ENCODE measurements at places on chromosomes 7 and 10.

DNA sequence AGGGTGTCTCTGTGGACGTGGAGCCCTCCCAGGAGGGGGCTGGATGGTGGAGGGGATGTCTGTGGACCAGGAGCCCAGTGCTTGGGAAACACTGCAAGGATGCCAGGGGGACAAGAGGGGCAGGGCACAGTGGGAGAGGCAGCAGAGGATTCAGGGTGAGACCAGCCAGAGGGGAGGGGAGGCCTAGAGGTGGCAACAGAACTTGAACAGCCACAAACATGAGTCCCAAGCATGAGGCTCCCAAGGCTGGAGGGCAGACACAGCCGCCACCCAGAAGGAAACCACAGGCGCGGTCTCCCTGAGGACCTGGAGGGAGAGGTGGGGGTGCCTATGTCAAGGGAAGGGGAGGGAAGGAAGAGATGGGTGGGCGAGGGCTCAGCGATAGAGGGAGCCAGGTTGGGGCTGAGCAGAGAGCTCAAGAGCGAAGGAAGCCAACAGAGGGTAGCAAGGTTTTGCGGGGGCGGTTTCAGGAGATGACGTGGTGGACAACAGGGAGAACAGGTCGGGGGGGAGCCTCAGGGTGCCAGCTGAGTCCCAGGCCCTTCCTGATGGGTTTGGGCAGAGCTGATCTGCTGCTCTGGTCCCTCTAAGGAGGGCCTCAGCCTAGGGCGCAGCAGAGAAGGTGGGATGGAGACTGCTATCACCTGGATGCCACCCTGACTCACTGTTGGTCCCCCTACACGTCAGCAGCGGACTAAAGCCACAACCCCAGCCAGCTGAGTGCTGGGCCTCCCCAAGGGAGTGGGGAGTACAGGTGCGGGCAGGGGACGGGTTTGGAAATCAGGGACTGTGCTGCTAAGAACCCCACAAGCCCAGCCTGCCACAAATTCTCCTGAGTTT lies 6.7 kb upstream of the PILRA start:
- DNase-seq, result no peak

GRCh38 chr7:28239823-28240204 lies 59.2 kb upstream of the JAZF1 start:
- DNase-seq, result no peak

DNA sequence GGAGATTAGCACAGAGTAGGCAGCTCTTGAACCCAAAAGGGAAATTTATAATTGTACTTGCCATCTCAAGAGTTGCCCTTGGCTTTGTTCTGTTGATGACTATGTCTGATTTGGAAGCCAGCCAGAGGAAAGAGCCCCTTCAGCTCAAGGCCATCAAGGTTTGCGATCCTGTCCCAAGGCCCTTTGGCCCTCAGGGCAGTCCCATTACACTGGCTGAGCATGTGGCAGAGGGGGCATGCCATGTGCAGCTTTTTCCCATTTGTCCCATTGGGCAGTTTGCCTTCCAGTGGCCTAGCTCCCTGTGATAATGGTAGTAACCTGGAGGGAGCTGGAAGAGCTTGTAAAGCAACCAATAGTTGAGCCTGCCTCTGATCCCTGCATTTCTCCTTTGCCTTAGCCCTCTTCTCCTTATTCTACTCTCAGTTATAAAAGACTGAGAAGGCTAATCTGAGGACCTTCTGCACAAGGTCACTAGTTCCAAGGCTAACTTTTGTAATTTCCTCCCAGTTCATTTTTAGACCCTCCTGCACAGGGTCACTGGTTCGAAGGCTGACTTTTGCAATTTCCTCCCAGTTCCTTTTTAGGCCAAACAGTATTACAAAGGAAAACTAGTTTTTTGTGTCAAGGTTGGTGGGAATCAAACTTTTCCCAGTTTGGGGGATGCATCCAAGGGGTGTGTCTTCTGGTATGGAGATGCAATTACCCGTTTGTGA lies 31.0 kb upstream of the ARHGAP12 start:
- DNase-seq, result no peak

- DNase-seq, result no peak
Observed at GRCh38 chr7:123995617-123996326, 37.1 kb downstream of the TMEM229A start.

GRCh38 chr7:74617180-74617744 lies 40.3 kb upstream of the GTF2I start:
- no peak for DNase-seq

DNA sequence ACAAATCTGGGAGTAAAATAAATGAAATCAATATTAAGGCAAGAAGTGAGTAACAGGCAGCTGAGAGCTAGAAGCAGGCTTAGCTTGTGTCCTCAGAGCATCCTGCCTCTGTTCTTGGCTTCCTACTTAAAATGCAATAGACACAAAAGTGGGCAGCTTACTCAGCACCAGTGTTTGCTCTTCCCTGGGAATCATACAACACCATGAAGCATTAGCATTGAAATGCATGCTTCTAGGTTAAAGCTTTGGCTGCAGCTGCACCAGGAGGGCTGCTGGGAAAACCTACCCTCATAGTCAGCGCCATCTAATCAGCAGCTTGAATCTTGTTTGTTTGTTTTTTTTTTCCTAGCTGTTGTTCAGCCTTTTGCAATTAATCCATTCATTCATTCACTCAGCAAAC lies 104.2 kb upstream of the VWC2 start:
- no peak for DNase-seq

DNA sequence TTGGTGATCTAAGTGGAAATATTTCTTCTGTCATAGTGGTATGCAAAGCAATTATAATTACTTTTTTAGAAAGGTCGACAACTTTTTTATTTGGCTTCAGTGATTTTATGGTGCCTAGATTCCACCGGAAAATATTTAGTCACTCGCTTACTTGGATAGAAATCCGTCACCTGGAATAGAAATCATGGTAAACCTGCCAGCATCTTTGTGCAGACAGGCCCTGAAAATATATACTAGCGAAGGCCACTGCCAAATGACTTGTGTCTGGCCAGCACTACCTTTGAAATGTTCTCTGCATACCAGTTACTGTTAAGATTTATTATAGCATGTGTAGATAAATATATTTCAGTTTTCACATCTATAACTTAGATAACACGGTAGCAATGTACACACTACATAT lies 226.4 kb downstream of the AGMO start:
- DNase-seq, result no peak

- DNase-seq, result no peak
Observed at GRCh38 chr10:24462291-24462813, 253.4 kb downstream of the KIAA1217 start.

DNA sequence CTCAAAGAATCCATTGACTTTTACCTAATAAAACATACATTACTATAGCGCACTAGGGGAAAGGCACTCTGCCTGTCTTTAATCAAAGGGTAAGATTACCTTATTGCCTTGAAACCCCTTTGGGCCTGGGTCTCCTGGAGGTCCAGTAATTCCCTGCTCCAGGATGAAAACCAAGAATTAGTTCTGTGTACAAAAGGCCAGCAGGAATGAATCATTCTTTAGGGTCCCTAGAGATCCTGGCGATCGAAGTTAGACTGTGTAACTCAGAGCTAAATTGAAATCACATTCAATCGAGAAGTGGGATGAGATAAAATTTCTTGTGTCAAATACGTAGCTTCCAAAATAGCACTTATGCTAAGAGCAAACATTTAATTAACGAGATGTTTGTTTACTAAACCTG lies 29.8 kb downstream of the COL28A1 start:
- DNase-seq, result no peak

DNA sequence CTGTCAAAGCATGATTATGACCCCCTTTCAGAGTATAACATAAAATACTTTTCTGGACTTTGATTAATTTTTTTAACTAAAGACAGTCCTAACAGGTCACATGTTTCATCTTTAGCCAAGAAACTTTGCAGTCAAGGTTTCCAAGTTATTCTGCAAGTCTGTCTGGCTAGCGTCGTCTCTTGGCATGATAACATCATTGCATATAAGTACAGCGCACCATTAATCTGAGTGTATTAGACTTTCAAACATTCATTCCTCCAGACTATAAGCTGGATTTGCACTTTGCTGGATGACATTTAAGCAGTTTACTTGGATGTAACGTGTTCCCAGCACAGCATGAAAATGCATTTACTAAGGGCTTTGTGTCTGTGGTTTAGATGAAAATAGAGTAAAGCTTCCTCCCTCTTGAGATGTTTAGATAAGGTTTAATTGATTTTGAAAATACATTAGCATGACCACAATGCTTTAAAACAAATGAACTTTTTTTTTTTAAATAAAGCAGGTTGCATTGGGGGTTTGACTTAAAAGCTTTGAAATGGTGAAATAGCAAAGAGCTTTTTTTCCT lies 349.0 kb upstream of the MTPN start:
- DNase-seq, result no peak

DNA sequence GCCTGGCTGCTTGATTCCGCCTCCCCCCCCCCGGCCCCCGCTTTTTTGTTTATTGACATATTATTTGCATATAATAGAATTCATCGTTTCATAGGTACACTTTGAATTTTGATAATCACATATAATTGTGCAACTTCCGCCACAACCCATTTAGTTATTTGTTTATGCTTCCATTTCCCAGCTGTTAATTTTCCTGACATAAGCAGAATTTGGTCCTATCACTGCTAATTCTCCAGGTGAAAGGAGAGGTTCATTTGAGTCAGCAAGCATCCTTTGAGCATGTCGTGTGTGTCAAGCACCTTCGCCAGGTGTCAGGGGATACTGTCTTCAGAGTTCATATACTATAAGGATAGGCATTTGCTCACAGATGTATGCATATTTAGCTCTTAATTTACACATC lies 102.2 kb downstream of the CELF2 start:
- no peak for DNase-seq

GRCh38 chr10:104774234-104774633 lies 133.1 kb downstream of the SORCS3 start:
- no peak for DNase-seq

- DNase-seq, result no peak
Observed at GRCh38 chr7:77830649-77831355, 32.2 kb downstream of the PHTF2 start.

GRCh38 chr7:151736403-151736909 lies 140.5 kb downstream of the PRKAG2 start:
- no peak for DNase-seq
